ENCODE measurements at places on chromosomes 6 and 20.

DNA sequence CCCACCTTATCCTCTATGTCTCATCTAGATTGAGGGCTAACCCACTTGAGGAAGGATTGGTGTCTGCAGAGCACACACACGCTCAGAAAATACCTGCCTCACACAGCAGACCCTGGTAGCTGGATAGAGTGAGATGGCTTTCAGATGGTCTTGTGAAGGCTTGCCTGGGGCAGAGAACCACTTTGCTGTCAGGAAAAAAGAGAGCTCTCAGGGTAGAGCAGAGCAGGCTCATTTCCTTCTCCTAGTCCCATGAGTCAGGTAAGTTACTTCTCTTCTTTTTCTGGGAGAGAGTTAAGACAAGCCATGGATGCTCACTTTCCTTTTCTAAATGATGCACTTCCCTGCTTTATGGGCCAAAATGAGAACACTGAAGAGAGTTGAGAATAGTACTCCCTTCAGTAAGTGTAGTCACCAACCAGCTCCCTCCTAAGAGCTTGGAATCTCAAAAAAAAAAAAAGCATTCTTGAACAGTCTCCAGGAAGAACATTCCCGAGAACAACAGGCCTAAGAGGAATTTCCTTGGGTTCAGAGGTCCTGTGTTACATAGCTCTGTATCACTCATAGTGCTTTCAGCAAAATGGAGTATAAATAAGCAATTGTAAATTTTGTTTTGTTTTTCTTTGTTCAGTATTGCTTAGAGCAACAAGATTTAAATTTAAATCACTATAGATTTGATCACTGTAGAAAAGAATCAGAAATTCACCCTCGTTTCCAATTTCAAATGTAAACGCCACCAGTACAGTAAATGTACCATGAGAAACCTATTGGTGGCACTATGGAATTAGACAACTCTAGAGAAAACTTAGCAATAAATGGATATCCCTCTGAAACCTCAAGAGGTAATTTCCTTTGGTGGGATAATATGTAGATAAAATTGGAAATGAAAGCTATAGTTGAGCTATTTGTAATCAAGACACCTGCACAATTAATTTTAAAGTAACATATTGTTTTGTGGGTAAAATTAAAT lies 530.3 kb downstream of the RFPL4B start:
- DNase-seq, result peak; percentile 86

DNA sequence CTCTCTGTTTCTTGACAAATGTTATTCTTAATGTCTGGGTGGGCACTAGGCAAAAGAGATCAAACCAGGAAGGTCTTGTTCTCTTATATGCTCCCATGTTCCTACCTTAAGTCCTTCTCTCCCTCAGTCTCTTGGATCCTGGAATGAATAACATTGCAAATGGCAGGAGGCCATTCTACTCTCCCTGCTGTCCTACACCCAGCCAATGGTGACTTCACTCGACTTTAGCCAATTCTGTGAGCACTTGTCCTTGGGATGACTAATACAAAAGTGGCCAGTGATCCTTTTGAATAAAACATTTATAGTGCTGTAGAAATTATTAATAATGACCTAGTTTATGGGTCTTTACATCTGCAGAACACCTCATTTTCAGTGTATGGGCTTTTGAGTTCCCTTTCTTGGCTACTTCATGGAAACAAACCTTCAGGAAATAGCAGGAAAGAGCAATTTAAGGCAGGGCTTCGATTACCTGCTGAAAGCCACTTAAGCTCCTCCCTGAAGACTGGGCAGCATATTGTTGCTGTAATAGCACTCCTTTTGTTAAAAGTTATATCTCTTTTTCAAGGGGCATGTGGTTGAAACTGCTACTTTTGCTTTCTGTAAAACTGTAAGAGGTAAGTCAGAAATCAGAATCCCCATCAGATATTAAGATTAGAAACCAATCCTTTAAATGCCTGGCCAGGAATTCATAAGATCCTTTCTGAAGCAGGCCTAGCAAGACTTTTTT lies 10.5 kb downstream of the OTOR start:
- DNase-seq, result no peak

GRCh38 chr20:48040491-48040890 lies 255.2 kb upstream of the SULF2 start:
- no peak for DNase-seq

- DNase-seq, result no peak
Measured at GRCh38 chr20:53042521-53042920, 70.4 kb downstream of the TSHZ2 start.

- peak; percentile 35 for DNase-seq
Measured at GRCh38 chr6:125753218-125753936, 3.9 kb downstream of the HEY2 start.

DNA sequence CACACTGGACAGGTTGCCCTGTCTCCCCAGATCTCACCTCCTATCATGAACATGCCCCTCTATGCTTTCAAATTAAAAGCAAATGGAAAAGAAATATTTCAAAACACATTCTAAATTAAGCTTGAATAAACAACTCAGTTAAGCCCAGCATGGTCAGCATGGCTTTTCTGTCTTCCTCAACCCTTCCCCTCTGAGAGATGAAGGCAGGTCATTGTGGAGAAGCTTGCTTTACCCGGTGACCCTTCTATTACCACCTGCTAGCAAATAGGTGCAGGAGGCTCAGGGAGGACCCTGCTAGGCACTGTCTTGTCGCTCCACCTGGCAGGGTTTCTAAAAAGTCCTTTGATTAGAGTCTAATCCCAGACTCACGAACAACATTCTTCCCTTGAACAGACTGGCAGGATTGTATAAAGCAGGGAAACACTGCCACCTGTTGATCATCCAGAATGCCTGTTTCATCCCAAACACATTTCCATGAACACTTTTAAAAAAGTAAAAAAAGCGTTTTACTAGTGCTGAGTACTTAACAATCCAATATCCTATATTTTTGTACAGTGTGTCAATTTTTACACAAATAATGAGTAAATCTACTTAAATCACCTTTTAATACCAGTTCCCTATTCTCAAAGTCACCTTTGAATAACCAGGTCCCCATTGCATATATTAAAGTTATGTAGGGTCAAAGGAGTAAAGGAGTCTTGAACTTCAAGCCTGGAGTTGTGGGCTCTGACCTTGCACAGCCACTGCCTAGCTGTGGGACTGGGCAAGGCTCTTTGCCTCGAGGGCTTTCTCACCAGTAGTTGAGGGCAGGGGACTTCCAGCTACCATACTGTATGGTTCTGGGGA lies 75.5 kb downstream of the GPR6 start:
- peak; percentile 50 for DNase-seq

GRCh38 chr20:52083627-52084232 lies 107.8 kb downstream of the ZFP64 start:
- peak; percentile 49 for DNase-seq

GRCh38 chr6:105135056-105135455 lies 44.8 kb downstream of the POPDC3 start:
- DNase-seq, result no peak

- DNase-seq, result no peak
Measured at GRCh38 chr6:15263780-15264374, 18.0 kb downstream of the JARID2 start.

DNA sequence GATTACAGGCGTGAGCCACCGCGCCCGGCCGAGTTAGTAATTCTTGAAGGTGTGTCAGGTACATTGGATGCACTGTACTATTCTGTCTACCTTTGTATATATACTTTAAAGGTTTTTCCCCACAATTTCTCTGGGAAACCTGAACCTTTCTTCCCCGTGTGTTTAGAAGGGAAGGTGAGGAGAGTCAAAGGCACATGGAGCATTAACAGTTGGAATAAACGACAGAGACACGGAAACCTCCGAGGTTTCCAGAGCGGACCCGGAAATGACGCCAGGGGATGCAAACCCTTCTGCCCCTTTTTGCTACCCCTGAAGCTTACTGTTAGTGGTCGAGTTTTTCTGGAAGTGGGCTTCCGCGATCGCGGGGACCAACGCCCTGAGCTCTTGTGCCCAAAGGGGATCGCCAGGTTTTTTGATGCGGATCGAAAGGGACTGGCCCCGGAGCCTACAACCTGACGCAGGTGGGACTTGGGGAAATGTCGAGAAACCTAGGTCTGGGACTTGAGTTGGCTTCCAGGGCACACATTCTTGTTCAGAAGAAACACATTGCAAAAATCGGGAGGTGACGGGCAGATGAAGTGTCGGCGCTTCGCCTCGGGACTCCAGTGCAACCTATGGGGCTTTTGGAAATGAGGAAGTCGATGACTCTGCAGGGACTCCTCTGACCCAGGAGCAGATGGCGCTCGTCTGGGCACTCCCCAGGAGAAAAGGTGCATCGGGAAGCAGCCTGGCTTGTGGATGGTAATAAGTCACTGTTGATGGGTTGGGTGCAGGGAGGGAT lies 218.2 kb downstream of the OR2B2 start:
- DNase-seq, result no peak

DNA sequence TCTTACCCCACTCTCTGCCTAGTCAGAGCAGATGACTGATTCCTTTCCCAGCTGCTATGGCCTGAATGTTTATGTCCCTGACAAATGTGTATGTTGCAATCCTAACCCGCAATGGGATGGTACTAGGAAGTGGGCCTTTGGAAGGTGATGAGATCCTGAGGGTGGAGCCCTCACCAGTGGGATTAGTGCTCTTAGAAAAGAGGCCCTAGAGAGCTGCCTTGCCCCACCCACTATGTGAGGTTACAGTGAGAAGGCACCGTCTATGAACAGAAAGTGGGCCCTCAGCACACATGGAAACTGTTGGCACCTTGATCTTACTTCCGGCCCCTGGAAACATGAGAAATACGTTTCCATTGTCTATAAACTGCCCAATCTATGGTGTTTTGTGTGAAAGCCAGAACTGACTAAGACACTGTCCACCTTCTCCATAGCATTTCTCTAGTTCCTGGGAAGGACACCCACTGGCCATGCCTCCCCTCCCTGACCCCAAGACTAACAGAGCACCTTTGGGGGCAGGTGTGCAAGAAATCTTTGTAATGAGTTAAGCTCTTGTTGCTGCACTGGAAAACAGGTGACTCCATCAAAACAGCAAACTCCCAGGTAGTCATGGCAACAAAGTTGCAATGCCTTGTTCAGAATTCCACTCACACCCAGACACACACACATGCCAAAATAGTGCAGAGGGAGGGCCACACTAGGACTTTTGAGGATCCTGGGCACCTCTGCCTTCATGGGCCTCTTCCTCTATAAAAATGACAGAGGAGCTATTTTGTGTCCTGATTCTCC lies 16.2 kb downstream of the GABRR2 start:
- peak; percentile 86 for DNase-seq

DNA sequence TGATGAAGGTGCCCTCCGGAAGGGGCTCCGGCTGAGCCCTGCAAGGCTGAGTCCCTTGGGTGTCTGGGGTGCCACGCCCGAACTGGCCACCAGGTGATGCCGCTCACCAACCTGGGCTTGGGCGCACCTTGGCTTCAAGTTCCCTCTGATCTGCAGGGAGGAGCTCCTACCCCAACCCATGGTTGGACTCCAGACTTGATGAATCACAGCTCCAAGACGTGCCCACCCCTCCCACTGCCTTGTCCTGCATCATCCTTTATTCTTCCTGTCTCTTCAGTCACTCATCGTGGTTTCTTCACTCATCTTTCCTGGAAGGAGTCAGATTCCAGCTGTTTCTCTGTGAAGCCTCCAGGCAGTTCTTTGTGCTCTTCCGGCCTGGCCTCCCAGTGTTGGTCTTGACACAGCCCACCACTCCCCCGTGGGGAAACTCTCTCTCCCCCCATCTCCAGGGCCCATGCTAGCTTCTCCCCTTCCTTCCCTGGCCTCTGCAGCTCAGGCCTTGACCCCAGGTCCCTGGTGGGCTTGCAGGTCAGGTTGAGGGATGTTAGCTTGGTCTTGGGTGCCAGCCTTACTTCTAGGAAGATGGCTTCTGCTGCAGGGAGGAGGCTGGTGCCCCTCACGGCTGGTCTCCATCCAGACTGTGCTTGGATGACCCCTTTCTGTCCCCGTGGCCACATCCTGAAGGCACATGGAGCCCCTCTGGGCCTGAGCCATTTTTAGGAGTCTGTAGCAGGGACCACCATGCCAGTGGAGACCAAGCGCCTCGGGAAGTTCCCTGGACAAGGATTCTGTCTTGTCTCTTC lies 2.6 kb upstream of the ZBP1 start:
- peak; percentile 28 for DNase-seq

Measured in foreskin fibroblast (primary cell).